ENCODE measurements at places on chromosomes 6 and 20.
A peak's percentile ranks its signal among the peaks of the same experiment; 100 is the strongest.

- no peak for DNase-seq
These were observed 17.3 kb upstream of the HLA-G start for GRCh38 chr6:29810371-29810770.

- no peak for DNase-seq
These were observed 3.5 kb downstream of the PIGT start for GRCh38 chr20:45419188-45420091.

GRCh38 chr20:31903627-31904386 lies 33.4 kb downstream of the TTLL9 start:
- DNase-seq, result no peak

GRCh38 chr6:166588691-166589336 lies 2.3 kb upstream of the RAMACL start:
- no peak for DNase-seq

GRCh38 chr6:5135788-5136376 lies 50.7 kb downstream of the PPP1R3G start:
- DNase-seq, result peak; percentile 16

- DNase-seq, result no peak
These were observed 20.5 kb upstream of the KIAA1586 start for GRCh38 chr6:57026001-57026400.

DNA sequence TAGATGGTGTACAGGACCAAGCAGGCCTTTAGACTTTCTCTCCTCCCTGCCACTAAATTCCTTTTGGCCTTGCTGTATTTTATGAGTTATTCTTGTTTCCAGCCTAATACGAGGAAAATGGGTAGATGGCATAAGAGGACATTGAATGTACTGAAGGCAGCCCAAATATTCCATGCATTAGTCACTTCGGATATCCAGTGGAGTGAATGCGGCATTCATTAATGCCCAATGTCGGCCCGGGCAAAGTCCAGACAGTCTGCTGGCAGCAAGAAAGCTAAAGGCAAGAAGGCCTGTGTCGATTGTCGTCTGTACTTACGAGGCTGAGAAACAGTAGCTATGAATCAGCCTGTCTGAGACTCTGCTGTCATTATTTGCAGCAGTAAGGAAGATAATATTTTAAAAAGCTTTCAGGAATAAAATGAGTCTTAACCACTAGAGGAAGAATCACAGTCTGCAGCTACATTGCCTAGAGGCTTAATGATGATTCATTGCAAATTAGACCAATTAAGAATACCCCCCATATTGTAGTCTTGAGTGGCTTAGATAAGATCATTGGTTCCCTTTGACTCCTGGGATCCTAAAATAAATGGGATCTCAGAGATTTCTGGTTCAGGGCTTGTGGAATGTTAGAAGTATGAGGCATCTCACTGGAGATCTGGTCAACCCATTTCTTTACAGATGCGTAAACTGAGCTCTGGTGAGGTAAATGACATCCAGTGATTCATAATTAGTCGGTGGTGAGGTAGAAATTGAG lies 534.1 kb upstream of the JAG1 start:
- DNase-seq, result no peak

DNA sequence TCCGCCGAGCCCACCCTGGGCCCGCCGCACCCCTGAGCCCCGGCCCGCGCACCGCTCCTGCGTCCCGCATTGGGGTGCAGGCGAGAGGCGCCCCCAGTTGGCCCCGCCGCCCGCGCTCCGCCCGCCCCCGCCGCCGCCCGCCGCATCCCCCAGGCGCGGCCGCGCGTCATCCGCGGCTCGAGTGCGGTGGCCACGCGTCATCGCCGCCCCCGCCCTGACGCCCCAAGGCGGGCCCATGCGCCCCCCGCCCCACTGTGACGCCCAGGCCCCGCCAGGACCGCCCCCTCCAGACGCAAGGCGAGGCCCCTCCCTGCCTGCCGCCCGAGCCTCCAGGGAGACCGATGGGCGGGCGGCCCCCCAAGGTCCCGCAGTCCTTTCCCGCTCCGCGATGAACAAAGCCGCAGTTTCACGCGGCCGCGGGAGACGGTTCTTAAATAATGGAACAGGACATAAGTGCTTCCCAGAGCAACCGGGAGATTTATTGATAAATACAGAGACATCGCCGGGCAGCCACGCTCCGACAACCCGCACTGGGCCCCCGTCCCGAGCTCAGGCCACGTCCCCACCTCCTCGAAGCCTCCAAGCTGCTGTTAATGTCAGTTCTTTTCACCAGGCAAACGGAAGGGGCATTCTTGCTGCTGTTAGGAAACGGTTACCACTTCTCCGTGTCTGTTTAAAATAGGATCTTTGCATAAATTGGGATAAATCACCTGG lies at the start of gene ANKRD60:
Gene ANKRD60 (minus strand): TSS at position 170 of the 714 bp plus-strand sequence. CDS start 0 bp downstream, at position 170.
- DNase-seq, result no peak

GRCh38 chr6:42017021-42017643 lies 33.2 kb upstream of the TAF8 start:
- DNase-seq, result no peak

DNA sequence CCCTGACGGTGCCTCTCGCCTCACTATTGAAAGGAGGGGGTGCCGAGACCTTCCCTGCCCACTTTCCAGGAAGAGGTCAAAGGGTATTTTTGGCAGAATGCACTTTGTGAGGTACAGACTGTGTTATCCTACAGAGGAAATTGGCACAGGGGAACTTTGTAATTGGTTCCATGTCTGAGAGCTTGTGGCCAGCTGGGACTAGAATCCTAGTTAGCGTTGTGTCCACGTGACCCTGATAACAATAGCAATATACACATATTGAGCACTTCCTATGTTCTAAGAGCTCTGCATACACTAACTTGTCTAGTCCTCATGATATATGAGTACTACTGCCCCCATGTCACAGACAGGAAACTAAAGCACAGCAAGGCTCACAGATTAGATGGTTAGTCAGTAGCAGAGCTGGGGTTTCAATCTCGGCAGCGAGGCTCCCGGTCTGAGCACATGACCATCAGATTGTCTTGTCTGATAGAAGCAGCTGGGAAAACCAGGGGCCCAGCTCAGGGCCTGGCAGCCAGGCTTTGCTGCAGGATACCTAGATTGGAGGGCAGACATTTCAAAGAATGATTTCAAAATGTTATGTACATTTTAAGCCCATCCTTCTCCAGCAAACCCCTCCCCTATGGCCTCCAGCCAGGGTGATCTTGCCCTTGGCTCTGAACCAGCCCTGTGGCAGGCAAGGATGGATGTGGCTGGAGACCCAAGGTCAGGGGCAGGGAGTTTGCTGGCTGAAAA lies 1.4 kb downstream of the MAPK13 start:
- DNase-seq, result peak; percentile 45

GRCh38 chr6:134853111-134854055 lies 96.5 kb downstream of the ALDH8A1 start:
- no peak for DNase-seq

DNA sequence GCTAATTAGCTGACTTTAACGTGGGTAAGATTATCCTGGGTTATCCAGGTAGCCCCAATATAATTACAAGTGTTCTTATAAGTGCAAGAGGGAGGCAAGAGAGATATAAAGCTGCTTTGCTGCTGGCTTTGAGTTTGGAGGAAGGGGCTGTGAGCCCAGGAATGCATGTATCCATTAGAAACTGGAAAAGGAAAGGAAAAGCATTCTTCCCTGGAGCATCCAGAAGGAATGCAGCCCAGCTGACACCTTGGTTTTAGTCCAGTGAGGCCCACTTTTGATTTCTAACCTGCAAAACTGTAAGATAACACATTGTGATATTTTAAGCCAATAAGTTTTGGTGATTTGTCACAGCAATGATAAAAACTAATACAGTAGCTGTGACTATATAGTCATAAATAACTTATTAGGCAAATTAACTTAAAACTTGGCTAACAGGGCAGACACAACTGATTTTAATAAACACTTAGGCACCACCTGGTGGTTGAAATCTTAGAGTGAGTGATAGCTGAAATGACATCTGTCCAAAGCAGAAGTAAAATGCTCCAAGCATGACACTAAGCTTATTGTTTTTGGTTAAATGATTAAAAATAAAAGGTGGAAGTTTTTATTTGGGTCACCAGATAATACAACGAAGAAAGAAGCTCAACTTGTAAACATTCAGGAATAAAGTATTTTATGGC lies 35.6 kb downstream of the ADGRF4 start:
- DNase-seq, result no peak

DNA sequence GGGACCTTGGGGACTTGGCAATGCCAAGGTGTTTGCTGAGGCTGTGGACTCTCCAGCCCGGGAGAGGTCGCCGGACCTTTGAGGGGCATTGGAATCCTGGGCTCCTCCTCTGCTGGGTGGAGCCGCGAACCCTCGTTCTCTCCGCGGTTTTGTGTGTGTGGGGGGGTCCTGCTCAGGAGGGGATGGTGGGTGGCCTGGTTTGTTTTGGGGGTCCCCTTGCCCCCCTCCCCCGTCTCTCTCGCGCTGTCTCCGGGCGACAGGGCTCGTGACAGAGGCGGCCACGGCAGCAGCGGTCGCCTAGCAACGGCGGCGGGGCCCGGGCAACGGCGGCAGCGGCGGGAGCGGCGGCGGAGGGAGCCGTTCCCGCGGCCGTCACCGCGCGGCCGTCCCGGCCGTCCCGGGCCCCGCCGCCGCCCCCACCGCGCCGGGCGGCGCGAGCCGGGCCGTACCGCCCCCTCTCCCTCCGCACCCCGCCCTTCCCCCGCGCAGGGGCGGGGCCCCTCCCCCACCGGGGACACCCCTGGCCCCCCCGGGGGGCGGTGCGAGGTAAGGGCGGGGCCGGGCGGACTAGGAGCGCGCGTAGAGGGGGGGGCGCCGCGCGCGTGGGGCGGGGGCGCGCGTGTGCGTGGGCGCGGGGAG lies 7.8 kb downstream of the SYNGAP1 start:
- DNase-seq, result peak; percentile 61
